HL-60 (cell line): ENCODE measurements at places on chromosomes 7 and 10.

DNA sequence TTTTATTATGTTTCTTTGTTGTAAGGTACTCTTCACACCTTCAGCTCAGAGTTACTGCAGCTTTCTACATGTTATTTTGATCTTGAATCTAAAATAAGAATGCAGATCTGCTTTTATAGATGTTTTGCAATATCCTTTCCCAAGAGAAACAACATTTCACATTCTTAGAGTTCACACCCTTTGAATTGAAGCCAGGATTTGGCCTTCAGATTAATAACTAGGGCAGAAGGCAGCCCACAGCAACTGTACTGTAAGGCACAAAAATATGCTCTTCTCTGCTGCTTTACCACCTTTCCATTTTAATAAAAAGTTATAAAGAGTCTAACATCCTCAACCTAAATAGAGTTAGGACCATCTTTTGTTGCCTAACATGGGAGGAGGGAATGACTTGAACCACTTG lies 224.7 kb downstream of the LHFPL3 start:
- DNase-seq: no peak

- no peak for DNase-seq
Observed at GRCh38 chr7:35362341-35362740, 108.4 kb upstream of the TBX20 start.

DNA sequence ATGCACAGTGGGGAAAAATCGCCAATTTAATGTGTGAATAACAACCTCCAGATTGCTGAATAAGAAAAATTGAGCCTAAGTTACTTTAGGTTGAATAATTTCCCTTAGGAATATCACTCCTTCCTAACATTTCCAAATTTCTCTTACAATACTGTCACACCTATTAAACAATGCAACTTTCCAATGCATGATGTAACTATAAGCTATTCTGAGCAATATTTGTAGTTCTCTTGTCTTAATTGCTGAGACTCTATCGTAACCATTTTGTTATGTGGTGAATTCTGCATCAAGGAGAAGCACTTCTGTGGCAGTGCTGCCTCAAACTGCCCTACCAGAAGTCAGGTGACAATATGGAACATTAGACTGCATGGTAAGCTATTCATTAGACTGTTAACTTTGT lies 386.7 kb upstream of the LRRN3 start:
- DNase-seq: no peak

GRCh38 chr7:37310327-37311080 lies 138.2 kb downstream of the ELMO1 start:
- DNase-seq: no peak

DNA sequence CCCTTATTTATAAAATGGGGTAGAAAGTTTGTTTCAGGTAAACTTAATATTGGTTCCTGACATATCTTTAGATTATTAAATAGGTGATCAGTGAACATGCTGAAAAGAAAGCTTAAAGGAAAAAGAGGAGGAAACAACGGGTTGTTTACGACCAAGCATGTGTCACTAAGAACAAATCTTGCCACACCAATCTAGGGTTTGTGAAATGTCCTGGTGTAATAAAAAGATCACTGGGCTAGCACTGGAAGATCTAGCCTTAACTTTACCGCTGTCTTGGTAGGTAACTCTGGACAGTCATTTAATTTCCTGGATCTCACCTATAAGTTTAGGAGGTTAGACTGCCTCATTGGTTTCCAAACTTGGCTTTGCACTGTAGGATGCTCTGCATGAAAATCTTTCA lies 19.0 kb downstream of the VPS26A start:
- no peak for DNase-seq

DNA sequence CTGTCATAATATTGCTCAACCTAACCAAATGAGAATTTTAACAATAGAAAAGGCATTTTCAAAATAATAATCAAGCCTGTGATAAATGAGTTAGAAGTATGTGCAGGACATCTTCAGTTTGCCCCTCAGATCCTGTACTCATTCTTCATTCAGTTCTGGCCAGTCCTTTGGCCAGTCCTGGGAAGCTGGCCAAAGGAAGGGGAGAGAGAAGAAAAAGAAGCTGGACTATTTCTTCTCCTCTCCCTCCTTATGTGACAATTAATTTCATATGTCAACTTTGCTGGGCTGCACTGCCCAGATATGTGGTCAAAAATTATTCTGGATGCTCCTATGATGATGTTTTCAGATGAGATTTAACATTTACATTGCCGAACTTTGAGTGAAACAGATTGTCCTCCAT lies 31.6 kb upstream of the ITGB8 start:
- no peak for DNase-seq

DNA sequence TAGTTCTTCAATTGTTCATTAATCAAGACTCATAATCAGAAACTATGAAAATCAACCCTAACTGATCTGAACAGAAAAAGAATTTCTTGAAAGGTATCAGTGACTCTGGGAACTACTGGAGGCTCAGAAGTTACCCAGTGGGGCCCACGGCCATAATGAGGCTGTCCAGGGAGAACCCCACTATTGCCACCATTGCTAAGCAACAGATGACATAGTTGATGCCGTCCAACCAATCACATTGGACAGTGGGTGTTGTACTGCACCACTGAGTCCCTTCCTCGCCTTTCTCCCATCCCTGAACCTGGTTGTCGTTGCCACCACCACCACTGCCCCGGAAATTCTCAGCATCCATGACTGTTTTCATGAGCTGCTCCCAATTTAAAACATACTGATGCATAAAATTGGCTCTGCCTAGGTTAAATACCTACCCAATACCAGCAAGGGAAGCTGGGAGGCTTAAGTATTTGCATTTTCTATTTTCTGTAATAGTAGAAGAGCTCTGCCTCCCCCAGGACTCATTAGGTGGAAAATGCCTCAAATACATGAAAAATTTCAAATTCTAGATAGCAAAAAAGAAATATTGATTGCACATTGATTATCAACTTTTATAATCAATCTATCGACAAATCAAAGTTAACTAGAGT lies 26.7 kb upstream of the USP6NL start:
- no peak for DNase-seq

DNA sequence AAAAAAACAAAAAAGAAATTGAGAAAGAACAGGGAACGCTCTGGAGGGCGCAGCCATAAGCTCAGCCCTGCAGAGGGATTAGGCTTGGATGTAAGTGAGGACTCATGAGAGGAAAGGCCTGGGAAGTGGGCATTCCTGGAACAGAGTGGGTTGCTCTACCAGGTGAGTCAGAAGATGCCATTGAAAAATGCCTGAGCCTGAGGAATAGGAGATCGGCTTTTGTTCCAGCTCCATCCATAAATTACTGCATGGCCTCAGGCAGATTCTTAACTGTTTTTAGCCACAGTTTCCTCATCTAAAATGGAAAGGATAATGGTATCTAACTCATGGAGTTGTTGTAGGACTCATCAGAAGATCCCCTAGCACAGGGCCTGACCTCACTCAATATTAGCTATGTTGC lies 1.1 kb upstream of the RGR start:
- no peak for DNase-seq

DNA sequence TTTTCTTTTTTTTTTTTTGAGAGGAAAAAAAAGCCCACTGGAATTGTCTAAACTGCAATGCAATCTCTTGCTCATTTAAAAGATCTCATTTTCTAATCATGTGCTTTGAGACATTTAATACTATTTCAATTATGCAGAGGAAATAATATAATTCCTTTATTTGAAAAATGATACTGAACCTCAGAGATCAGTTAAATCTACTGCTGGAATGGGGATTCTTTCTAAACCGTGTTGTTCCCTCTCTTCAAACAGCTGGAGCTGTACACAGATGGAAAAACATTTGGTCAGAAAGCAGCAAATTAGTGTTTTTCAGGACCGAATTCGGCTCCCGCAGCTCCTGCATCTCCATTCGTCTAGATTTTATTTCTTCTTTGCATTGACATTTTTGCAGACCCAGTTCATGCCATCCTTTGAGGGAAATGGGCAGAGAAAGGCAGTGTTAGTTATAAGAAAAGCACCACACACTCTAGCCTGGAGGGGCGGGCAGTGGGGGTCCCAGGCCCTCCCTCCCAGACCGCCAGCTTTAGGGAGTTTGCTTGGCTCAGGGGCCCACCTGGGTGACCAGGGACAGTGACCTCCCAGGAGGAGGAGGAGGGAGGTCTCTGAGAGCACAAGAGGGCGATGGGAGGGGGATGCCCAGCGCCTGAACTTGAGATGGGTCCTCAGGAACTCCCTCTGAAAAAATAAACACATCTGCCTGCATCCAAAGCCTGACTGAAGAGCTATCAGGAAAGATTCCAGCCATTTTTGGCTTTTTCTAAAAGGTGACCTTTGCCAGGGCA lies 32.4 kb downstream of the TRIM8 start:
- DNase-seq: no peak

GRCh38 chr10:43181146-43181545 lies 42.9 kb downstream of the CSGALNACT2 start:
- DNase-seq: no peak
